ENCODE measurements at places on chromosomes 1 and 21.

- DNase-seq: no peak
Observed at GRCh38 chr1:14740016-14740415, 141.5 kb downstream of the KAZN start.

DNA sequence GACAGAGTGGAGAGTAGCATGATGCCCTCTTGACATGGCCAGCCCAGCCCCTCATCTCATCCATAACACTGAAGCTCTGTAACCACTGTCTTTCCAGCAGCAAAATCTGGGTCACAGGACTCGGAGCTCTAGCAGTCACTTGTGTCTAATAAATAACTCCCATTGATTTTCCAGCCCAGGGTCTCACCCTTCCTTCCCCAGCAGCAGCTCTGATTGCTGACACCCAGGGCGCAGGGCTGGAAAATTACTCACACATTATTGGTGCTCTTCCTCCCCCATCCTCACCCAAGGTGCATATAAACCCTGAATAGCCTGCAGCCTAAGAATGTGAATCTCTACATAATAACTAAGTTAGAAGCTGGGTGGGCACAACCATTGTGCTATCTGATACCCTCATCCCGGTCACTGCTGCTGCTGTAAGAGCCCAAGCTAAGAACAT lies 21.1 kb upstream of the OR10J5 start:
- DNase-seq: no peak

GRCh38 chr1:20141466-20141865 lies 2.3 kb downstream of the PLA2G2F start:
- DNase-seq: no peak

DNA sequence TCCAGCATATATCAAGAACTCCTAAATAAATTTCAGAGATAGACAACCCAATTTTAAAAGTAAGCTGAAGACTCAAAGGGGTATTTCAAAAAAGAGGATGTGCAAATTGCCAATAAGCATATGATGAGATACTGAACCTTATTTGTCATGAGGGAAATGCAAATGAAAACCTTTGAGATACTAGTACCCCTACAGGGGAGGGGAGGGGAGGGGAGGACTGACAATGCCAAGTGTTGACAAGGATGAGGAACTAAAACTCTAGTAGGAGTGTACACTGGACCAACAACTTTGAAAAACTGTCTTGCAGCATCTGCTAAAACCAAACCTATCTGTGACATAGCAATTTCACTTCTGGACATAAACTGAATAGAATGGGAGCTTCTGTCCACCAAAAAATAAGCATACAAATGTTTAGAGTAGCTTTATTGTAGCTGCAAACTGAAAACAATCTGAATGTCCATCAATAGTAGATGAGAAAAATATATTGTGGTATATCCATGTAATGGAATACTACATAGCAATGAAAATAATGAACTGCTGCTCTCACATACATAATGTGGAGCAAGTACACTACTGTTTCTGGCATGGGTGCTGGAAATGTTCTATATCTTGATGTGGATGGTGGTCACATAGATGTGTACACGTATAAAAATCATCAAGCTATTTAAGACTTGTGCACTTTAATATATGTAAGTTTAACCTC lies 57.2 kb downstream of the CDK18 start:
- no peak for DNase-seq

DNA sequence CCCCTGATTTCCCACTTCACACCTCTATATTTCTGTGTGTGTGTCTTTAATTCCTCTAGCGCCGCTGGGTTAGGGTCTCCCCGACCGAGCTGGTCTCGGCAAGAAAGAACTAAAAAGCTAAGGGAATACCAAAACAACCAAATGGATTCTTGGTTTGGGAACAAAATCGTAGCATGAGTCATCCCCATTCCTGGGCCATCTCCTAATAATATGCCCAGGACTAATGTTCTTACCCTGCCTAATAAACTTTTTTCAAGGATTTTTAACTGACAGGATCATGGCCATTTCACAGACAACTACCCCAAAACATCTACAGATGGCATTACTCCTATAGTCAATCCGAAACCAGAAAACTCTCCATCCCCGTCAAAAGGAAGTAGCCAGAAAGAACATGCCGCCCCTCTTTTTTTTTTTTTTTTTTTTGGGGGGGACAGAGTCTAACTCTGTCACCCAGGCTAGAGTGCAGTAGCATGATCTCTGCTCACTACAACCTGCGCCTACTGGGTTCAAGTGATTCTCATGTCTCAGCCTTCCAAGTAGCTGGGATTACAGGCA lies 4.1 kb upstream of the HPDL start:
- DNase-seq: no peak

DNA sequence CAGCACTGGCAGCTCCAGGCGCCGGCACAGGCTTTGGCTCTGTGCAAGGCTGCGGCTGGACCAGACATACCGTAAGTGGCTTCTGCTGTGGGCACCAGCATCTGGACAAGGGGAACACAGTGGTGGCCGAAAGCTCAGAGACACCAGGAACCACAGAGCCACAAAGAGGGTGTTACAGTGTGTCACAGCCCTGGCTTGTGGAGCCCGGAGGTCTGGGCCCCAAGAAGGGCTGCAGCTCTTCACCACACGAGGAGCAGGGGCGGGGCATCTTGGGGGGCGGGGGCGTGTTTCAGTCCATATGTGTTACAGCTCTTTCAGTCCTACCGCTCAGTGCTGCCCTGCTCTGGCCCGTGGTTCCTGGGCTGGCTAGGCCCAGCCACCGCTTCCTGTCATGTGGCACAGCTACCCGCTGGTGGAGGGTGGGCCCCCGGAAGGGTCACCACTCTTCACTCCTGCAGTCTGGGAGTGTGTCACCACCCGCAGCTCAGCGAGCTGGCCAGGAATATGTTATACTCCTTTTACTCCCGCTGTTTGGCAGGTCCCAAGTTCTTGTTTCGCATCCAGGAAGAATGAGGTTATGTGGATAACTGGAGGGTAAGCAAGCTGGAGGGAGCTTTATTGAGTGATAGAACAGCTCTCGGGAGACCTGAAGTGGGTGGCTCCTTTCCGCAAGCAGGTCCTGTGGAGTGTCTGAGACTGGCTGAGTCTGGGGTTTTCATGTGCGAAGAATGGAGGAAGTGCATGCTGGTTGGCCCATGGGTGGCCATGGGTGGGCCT lies 3.3 kb upstream of the LSM10 start:
- DNase-seq: peak; percentile 69

- DNase-seq: no peak
Observed at GRCh38 chr21:38241029-38241740, 15.6 kb upstream of the KCNJ15 start.

GRCh38 chr1:26012864-26013263 lies 8.7 kb upstream of the EXTL1 start:
- no peak for DNase-seq
